Foreskin keratinocyte (primary cell): ENCODE measurements at places on chromosomes 6 and 20. TPM values are rescaled to one million over a fixed set of nuclear protein-coding genes. Genes with fewer than 3 reads are reported as not detected.

TMC2 gene
- not detected in 2 replicates for polyA plus RNA-seq

BANF2 gene
- not detected in 2 replicates for polyA plus RNA-seq

FAM83C gene
- 2.3 and 3.1 TPM in 2 replicates for polyA plus RNA-seq

DNA sequence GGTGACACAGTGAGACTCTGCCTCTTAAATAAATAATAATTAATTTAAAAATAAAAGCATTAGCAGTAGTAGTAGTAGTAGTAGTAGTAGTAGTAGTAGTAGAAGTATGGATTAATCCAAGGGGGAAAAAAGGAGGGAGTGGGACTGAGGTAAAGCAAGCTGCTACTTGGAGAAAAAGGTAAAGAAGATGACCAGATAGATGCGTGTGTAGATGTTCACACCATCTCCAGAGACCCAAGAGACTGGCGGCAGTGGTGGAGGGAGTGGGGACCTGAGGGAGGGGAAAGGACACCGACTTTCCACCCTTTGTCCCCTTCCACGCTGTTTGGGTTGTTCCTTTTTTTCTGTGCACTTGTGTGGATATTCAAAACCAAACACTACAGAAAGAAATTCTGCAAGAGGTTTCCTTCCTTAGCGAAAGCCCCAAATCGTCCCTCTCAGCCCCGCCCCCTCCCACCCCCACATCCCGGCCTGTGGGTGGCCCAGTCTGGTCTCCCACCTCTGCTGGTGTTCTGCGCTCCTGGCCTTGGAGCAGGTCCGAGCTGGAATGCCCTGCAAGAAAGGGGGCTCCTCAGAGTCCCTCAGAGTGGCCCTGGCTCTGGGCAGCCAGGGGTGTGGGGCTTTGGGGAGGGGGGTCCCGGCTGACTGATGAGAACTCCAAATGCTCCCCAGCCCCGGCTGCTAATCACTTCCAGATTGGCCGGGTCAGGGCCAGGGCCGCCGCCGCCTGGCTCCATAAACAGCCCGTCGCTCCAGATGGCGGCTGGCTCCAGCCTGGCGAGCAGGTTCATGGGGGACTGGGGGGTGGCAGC, 60.2 kb downstream of the UBE2V1 start:
- no peak for DNase-seq

DNA sequence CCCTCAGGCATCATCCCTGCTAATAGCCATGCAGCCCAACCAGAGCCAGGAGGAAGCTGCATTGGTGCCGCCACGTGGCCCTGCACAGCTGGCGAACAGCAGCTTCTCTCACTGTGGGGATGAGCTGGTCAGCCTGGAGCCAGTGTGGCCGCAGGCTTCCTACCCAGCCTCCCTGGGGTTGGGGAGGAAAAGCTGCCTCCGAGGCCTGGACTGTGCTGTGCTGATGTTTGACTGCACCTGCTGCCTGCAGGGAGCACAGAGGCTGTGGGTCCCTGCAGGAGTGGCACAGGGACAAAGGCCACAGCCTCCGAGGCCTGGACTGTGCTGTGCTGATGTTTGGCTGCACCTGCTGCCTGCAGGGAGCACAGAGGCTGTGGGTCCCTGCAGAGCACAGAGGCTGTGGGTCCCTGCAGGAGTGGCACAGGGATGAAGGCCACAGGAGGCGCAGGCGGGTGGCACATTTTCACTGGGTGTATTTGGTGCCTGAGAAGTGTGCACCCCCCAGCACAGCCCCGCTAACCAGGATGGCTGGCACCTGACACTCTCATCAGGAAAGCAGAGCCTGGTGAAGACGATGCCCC, 83.9 kb downstream of the DLL1 start:
- no peak for DNase-seq

DNA sequence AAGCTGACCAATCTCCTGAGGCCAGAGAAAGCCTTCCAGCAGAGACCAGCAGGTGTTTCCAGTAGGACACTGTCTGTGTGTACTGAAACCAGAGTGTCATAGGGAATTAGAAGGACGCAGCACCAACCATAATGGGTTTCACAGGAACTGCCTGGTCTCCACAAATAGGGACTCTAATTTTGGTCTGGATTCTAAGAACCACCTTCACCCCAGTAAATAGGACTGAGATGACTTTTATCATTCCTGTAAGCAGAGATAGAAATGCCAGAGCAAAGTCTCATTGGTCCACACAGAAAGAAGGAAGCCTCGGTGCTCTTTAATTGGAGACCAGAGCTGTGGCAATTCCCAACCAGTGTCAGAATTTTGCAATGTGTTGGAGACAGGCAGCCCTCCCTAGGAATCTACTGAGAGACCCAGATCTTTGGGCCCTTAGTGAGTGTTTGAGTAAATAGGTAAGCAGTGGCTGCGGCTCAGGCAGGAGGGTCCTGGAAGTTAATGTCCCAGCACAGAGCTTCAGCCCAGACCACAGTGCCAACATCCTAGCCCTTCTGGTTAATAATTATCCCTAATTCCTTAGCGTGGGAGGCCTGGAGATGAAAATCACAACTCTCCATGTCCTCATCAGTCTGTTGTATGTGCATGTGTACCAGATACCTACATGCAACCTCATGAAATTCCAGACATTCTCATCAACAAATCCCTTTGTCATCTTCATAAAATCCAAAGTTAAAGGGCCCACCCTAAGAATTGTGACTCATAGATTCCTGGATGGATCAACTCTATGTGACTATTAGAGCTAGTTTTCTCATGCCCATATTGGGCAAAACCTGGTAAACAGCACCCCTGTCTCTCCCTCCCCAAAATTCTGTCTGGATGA, 81.2 kb downstream of the UNC5CL start:
- peak; percentile 99 for DNase-seq

DNA sequence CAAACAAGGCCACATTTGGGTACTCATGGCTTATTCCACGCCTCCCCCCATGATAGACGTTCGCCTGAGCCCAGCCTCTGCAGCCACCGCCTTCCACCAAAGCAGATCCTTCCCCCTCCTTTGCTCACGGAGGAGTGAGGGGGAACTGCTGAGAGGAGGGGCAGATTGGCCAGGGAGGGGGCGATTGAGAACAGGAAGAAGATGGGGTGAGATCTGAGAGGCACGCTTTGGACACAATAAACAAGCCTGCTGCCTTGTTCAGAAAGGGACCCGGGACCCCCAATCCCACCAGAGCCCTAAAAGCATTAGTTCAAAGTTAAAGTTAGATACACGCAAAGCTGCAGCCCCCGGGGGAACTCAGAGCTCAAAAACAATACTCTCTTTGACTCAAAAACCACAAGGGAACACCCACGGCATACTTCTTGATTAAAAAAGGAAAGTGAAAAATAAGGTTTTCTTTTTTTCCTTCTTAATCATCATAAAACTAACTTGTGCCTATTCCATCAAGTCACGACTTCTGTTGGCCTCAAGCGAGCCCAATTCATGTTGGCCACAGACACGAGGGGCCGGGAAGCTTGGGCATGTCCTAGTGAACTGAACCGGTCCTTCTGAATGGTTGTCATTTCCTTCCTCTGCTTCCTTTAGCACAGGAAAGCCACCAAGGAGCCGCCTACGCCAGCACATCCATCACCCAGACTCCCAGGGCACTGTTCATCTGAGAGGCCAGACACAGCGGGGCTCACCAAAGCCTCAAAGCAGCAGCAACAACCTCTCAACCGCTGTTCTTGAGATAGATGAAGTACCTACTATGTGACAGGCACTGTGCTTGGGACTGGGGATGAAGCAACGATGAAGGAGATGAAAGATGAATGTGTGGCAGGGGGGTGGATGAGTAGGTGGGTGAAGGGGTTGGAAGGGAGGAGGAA, 44.7 kb downstream of the NFATC2 start:
- DNase-seq, result no peak

DNA sequence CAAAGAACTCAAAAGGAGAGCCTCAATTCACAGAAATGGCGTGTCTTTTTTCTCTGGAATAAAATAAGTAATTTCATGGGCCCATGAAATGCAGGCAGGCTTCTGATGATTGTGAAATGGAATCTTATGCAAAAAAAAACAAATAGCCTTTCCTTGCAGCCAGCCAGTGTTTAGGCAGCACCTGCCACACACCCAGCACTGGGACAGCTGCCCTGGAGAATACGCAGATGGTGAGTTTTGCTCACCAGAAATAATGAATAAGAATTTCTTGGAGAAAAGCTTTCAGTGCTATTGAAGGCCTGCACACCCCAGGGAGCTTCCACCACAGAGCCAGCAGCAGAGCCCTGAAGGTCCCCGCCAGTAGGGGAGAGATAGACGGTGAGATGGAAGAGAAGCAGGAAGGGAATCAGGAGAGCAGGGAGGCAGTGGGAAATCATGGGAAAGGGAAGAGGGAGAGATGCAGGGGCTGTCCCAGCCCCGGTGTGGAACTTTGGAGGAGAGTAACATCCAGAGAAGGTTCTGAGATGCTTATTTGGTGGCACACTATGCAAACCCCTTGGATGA, 54.9 kb downstream of the PXDC1 start:
- DNase-seq, result no peak

- no peak for DNase-seq
Observed at GRCh38 chr6:41258196-41258493, 28.3 kb downstream of the TREM1 start.

DNA sequence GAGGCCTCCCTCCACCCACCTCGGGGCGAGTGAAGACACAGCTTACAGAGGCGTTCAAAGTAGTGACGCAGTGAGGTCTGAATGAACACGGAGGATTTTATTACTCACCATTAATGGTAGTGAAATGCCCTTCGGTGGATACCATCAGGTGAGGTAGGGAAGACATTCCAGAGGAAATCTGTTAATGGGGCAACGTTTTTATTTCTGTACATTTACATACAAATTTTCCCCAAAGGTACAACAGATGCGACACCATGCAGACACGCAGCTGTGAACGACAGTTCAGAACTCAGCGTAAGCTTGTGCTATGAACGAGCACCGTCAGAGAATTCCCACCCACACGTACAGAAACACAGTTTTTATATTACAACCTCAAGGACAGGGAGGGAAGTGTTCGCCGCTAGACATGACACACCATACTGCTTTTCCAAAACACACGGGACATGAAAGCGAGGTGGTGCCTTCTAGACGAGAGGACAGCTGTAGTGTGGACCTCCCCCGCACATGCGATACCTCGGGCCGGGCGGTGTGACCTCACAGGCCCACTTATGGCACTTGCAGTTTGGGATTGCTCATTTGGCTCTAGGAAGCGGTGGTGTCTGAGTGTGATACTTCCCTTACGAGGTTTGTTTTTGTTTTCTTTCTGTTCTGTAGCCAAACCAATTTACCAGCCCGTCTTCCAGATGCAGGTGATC, 10.7 kb downstream of the PSMG4 start:
- no peak for DNase-seq

DNA sequence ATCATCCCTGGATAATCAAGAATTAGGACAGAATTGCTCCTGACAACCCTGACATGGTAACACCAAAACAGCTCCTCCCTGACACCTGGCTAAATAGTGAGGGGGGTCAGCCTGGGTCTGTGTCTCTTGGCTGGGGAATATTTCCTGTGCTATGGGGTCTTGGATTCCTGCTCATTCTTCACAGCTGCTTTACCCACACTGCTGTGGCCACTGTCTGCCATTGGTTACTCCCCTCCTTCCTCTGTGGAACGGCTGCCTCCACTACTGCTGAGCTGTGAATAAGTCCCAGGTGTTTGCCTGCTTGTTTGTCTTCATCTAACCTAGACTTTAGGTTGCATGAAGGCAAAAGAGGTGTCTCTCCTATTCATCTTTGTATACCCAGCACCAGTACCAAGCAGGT, 33.9 kb upstream of the TXLNB start:
- DNase-seq, result no peak

DNA sequence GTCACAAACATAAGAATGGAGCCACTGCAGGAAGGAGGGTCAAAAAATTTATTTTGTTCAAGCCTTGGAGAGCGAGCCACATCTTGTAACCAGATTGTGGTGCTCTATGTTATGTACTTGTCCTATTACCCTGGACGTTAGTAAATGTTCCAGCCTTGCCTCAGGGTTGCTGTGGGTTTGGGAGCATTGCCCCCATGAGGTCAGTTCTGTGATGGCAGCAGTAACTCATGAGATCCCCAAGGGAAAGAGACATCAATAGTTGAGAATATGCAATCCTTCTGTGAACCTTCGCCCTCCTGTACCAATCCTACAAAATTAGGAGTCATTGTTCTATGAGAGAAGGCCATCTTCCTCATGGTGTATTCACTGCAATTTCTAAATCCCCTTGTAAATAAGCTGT, 16.4 kb upstream of the CFAP206 start:
- DNase-seq, result no peak

GRCh38 chr6:136226027-136226673, 24.0 kb downstream of the MTFR2 start:
- DNase-seq, result no peak

GRCh38 chr20:41587956-41588355, 30.2 kb downstream of the CHD6 start:
- DNase-seq, result peak; percentile 69

DNA sequence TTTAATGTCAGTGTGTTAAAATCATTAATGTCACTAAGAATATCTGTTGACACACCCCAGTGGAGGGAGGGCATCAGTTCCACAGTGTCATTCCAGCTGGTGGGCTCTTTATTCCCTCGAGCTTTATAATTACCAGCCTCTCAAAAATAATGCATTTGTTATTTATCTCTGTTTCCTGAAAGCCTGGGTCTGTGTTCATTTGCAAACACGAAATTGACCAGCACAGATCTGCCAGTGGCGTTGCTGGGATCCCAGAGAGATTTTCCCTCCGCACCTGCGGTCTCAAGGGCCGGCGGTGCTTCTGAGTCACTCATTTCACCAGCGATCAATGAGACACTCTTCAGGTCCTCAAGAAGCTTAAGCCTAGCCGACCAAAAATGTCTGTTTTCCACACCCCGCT, 5.7 kb upstream of the PYGB start:
- no peak for DNase-seq
